DMS79 (cell line): ENCODE measurements at places on chromosomes 1 and 21.

- DNase-seq, result no peak
Measured at GRCh38 chr1:12345350-12346217, 115.8 kb downstream of the VPS13D start.

- DNase-seq, result no peak
Measured at GRCh38 chr1:226125831-226126230, 60.7 kb downstream of the ACBD3 start.

GRCh38 chr1:170360601-170361000, 171.4 kb upstream of the GORAB start:
- no peak for DNase-seq

GRCh38 chr1:43949678-43950077, 2.9 kb downstream of the IPO13 start:
- DNase-seq, result no peak

DNA sequence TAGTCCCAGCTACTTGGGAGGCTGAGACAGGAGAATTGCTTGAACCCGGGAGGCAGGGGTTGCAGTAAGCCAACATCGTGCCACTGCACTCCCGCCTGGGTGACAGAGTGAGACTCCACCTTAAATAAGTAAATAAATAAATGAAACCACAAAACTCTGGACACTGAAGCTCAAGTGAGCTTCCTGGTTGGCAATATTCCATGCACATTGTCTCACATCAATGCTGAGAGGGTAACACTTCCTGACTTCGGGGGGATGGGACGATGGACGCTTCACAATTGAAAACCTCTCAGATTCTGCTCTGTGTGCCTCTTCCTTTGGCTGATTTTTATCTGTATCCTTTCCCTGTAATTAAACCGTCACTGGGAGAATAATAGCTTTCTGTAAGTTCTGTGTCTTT, 70.0 kb upstream of the ZNF644 start:
- DNase-seq, result peak; percentile 30

DNA sequence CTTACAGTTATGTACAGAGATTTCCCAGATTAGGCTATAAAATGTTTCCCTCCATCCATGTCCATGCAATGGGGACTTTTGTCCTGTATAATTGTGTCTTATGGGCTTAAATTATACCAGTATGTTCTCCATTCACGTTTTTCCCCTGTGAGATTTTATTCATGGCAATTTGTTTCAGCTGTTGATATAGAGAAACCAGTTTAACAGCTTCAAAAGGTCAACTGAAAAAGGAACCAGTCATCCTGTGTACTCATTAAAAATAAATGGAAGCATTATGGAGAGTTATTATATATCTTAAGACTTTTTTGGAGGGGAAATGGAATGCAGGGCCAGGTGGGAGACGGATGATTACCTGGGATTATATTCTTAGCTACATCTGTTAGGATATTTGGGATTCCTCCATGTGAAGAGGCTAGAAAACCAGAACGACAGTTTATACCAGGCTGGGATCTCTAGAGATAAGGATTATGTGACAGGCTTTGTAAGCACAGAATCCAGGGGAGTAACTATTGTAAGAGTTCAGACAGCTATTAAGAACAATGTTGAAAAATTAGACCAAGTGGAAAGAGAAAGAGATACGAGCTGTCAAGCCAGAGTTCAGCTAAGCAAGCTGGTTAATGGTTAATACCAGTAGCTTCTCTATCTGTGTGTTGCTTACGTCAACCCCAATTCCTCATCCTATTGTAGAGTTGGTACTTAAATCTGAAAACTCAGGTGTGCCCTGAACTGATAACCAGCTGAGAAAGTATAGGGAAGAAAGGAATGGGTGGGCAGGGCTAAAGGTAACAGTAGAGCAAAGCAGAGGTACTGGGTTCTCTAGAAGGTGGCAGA, 12.4 kb upstream of the ZNF697 start:
- no peak for DNase-seq

GRCh38 chr21:42315296-42315891, at the start of gene TFF3:
TSS of gene TFF3 (minus strand) at chr21:42315409. CDS start at chr21:42315374, 35 bp downstream.
- DNase-seq, result peak; percentile 93

DNA sequence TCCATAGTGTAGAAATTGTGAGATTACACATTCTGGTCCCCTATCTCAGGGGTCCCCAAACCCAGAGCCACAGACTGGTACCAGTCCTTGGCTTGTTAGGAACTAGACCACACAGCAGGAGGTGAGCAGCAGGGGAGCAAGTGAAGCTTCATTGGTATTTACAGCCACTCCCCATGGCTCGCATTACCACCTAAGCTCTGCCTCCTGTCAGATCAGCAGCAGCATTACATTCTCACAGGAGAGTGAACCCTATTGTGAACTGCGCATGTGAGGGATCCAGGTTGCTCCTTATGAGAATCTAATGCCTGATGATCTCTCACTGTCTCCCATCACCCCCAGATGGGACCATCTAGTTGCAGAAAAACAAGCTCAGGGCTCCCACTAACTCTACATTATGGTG, 229.7 kb upstream of the IRF2BP2 start:
- no peak for DNase-seq

DNA sequence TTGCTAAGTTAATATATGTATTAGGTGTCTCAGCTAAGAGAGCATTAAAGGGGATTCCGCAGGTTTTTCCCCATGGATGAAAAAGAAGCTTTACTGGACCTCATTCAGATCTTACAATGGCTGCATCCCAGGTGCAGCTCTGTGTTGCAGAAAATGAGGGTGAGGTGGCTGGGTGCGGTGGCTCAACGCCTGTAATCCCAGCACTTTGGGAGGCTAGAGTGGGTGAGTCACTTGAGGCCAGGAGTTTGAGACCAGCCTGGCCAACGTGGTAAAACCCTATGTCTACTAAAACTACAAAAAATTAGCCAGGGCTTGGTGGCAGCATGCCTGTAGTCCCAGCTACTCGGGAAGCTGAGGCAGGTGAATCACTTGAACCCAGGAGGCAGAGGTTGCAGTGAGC, 58.5 kb upstream of the MORC3 start:
- no peak for DNase-seq

GRCh38 chr1:225343618-225344017, 84.2 kb downstream of the LBR start:
- DNase-seq, result no peak

DNA sequence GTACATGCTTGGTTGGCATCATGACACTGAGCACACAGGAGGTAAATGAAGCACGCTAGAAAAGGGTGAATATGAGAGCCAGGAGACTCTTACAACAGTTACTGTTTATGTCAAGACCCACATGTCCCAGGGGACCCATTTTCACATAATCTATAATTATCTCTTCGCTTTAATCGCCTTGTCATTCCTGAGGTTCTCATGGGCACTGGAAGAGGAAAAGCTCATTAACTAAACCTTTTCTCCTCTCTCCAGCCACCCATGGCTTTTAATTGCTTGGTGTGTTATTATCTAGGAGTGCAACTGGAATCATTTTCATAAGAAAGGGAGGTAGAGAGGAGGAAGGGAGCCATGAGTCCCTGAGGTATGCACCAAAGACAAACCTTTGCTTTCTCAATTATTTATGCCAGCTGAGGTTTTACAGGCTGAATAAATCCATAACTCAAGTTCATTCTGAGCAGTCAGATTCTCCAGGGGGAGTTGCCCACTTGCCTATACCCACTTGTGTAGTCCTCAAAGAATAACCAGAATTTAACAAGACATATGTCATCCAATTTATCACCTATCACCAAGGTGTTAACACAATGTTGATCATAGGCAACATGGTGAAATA, 77.4 kb downstream of the ACBD6 start:
- peak; percentile 89 for DNase-seq

- no peak for DNase-seq
Measured at GRCh38 chr1:245444945-245445344, 290.2 kb downstream of the KIF26B start.

- no peak for DNase-seq
Measured at GRCh38 chr1:173496757-173497320, 19.7 kb downstream of the PRDX6 start.
